ENCODE measurements at places on chromosomes 13 and 19.
A peak's percentile ranks its signal among the peaks of the same experiment; 100 is the strongest.

DNA sequence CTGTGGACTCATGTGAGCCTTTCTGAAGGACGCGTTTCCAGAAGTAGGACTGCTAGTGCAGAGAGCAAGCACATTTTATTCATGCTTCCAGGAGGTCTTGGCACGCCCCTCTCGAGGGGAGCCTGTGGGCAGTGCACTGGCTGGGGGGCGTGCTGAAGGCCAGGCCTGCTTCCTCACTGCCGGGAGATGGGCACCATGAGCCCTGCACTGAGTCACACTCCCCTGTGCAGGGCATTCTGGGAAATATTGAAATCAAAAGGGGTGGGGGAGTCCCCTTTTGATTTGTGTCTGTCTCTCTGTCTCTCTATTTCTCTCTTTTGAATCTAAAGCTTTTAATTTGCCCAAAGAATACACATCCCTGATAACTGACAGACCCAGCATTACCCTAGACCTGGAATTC lies 34.0 kb downstream of the DPF1 start:
- H3K27me3 ChIP-seq = no peaks in the 10 kb centered on the region
- no peaks in the 10 kb centered on the region for H3K4me1 ChIP-seq
- H3K27ac ChIP-seq = no peak overlapping the region
- no peak for DNase-seq

- no peaks in the 10 kb centered on the region for H3K27me3 ChIP-seq
- H3K4me1 ChIP-seq = no peaks in the 10 kb centered on the region
- DNase-seq = no peak
- H3K27ac ChIP-seq = no peak overlapping the region
Measured at GRCh38 chr13:37046062-37046461, 13.4 kb downstream of the SUPT20H start.

GRCh38 chr19:47021536-47022139 lies 2.0 kb downstream of the NPAS1 start:
- no peak for DNase-seq
- no peaks in the 10 kb centered on the region for H3K27me3 ChIP-seq
- no peak overlapping the region for H3K27ac ChIP-seq
- H3K4me3 ChIP-seq = no peak overlapping the region

DNA sequence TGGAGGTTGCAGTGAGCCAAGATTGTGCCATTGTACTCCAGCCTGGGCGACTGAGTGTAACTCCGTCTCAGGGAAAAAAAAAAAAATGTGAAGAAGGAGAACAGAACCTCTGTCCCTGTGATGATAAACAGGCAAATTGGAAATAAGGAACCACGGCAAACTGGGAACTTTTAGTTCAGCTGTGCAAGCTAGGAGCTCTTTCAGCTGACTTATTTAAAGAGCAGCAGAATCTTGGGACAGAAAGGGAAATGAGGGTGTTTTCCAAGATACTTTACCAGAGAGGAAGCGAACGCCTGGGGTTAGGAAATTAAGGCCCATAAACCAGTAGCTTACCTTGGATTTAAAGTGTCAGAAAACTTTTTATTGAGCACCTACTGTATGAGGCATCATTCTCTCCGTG lies 3.0 kb upstream of the UPF1 start:
- no peaks in the 10 kb centered on the region for H3K36me3 ChIP-seq
- no peaks in the 10 kb centered on the region for H3K27me3 ChIP-seq
- H3K4me3 ChIP-seq = no peak overlapping the region
- H3K27ac ChIP-seq = no peak overlapping the region
- DNase-seq = no peak

GRCh38 chr19:41960973-41961372 lies 1.9 kb upstream of the RABAC1 start:
- peaks cover 15% of the 10 kb centered on the region for H3K4me1 ChIP-seq
- no peak overlapping the region for H3K27ac ChIP-seq
- no peaks in the 10 kb centered on the region for H3K27me3 ChIP-seq
- H3K36me3 ChIP-seq = no peaks in the 10 kb centered on the region

DNA sequence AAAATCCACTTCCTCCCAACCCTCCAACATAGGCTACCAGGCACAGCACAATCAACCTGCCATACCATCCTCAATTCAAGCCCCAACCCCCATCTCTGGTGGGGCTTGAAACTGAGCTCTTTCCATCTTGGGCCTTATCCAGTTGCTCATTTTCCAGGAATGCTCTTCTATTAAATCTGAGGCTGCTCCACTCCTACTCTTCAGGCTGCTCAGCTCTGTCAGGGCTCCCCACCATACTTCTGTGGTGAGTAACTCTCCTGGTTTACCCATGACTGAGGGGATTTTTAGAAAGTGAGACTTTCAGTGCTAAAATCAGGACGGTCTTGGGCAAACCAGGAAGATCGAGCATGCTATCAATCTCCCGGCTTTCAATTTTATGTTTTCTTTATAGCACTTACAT lies 512.8 kb downstream of the LMO7 start:
- no peak for DNase-seq
- no peaks in the 10 kb centered on the region for H3K4me1 ChIP-seq
- H3K27me3 ChIP-seq = no peaks in the 10 kb centered on the region

DNA sequence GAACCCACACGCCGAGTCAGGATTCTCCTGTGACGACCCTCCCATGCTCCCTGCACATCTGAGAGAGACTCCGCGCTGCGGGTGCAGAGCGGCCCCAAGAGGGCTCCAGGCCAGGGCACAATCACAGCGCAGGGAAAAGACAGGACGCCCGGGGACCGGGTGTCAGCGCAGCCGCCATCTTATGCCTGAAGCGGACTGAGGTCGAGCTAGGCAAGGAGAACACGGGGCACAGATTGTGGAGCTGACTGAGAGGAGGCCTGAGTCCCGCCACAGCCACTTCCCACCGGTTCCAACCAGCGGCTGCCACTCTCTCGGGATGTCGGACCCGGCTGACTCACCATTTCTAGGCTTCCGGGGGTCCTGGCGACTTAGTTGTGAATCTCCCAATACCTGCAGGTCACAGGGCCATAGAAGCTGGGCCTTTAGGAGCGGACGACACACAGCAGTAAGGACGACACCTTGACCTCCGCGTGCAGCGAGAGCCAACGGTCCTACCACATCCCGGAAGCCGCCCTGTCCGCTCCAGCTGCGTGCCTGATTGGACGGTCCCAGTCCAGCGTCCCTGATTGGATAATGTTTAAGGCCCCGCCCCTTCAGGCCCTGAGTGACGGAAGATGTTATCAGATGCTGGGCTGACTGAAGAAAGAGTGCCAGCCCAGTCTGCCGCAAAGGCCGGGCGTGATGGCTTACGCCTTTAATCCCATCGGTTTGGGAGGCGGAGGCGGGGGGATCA lies at the start of gene ZNF728:
TSS of gene ZNF728 (minus strand) at position 487 of the 733 bp plus-strand sequence. CDS start at position 341, 146 bp downstream.
- no peaks in the 10 kb centered on the region for H3K27me3 ChIP-seq
- peak within 1 kb of the TSS; percentile 3 for H3K27ac ChIP-seq
- H3K4me3 ChIP-seq = no peak within 1 kb of the TSS
- no peaks in the 10 kb centered on the region for H3K36me3 ChIP-seq
- peak; percentile 46 for DNase-seq

- no peaks in the 10 kb centered on the region for H3K36me3 ChIP-seq
- H3K27ac ChIP-seq = no peak overlapping the region
- no peaks in the 10 kb centered on the region for H3K27me3 ChIP-seq
- no peaks in the 10 kb centered on the region for H3K4me1 ChIP-seq
- no peak overlapping the region for H3K4me3 ChIP-seq
Measured at GRCh38 chr13:28440774-28441504, 54.0 kb downstream of the FLT1 start.

DNA sequence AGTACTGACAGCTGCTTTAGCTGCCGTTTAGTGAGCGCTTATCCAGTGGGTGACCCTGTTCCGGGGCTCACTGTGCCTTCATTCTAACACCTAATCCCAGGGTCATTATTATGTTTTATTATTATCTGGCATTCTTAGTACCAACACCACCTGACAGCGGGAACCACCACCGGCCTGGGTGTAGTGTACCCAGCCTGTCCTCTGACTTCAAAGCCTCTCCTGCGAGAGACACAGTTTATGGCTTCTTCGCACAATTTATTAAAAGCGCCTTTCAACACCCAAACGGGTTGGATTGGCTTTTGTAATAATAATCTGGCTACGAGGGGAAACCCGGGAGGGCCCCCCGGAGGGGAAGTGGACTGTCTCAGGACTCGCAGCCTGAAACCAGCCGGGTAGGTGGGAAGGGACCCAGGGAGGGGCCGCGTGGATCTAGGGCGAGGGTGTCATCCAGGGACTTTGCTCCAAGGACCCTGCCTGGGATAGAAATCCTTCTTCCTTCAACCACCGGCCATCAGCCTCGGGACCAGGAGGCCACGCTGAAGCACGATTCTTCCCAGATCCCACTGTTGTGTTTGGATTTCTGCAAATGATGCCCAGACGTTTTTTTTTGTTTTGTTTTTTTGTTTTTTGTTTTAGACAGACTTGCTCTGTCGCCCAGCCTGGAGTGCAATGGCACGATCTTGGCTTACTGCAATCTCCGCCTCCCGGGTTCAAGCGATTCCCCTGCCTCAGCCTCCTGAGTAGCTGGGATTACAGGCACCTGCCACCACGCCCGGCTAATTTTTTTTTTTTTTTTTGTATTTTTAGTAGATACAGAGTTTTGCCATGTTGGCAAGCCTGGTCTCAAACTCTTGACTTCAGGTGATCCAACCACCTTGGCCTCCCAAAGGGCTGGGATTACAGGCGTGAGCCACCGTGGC lies 1.6 kb upstream of the ZBTB7A start:
- peaks cover 22% of the 10 kb centered on the region for H3K4me1 ChIP-seq
- H3K4me3 ChIP-seq = no peak overlapping the region
- no peaks in the 10 kb centered on the region for H3K36me3 ChIP-seq
- H3K27ac ChIP-seq = peak overlapping the region; percentile 93
- DNase-seq = no peak

- no peaks in the 10 kb centered on the region for H3K27me3 ChIP-seq
- DNase-seq = no peak
- H3K4me1 ChIP-seq = no peaks in the 10 kb centered on the region
- no peaks in the 10 kb centered on the region for H3K36me3 ChIP-seq
- H3K27ac ChIP-seq = no peak overlapping the region
Measured at GRCh38 chr13:59547950-59548349, 615.8 kb downstream of the DIAPH3 start.

All from body of pancreas (tissue), 4 donors.